ENCODE measurements at places on chromosomes 12 and 14.

DNA sequence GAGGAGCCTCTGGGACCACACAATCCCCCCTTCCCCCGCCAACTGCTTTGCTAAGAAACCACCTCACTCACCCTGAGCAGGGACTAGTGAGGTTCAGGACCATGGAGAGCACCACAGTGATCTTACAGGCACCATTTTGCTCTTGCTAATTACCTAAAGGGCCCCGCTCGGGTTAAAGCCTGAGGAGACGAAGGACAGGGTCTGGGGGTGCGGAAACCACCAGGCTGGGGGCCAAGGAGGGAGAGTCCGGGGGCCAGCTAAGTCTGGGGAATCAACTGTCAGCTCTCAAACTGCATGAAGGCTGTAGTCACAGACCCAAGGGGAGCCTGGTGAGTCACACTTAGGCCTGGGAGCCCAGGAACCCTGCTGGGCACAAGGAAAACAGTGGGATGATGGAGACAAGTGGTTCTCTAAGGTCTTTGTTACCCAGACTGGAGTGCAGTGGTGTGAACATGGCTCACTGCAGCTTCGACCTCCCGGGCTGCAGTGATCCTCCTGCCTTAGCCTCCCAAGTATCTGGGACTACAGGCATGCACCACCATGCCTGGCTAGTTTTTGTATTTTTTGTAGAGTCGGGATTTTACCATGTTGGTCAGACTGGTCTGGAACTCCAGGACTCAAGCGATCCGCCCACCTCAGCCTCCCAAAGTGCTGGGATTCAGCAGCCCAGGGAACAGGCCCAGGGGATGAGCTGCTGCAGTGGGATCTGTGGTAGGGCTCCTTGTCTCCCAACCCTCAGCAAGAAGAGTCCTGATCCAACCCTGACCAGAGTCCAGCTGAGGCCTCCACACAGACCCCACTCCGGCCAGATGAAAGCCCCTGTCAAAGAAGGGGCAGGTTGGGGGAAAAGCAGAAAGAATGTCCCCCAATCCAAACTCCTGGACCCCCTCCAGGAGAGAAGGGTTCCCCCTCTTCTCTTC, 98.8 kb downstream of the CALM1 start:
- DNase-seq, result peak; percentile 46

GRCh38 chr14:106788534-106788933, 1262.2 kb downstream of the TMEM121 start:
- DNase-seq, result no peak

DNA sequence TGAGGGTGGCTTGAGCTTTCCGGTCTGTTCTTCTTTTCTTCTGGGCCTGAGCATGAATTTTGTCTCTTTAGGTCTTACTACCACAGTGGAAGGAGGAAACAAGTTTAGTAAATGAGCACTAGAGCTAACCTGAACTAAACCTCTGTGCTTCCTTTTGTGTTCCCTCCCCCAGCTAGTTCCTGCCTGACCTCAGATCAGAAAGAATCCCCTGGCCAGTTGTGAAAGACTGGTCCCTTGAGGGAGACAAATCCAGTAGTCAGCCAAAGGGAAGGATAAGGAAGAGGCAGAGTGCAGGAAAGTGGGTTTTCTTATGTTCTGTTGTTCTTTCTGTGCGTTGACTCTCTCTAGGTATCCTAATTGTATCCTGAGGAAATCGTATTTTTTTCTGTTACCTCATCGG, 17.5 kb downstream of the ZNF664 start:
- no peak for DNase-seq

DNA sequence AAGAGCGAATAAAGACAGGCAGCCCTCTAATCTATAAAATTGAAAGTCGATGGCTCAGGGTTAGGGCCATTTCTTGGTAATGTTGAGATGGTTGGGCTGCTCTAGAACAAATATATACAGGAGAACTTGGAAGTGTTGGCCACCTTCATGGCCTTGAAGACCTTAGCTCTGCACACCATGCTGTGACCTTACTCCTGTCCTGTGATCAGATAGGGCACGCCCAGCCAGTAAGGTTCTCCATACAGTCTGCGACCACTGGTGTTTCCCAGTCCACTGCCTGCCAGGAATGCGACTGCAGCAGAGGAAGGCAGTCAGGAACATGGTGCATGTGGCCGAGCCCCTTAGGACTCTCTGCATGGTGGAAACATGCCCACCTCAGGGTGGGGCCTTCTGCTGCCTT, 73.2 kb upstream of the PSMA6 start:
- DNase-seq, result no peak

GRCh38 chr12:18368594-18368993, 107.3 kb downstream of the PIK3C2G start:
- DNase-seq, result no peak

DNA sequence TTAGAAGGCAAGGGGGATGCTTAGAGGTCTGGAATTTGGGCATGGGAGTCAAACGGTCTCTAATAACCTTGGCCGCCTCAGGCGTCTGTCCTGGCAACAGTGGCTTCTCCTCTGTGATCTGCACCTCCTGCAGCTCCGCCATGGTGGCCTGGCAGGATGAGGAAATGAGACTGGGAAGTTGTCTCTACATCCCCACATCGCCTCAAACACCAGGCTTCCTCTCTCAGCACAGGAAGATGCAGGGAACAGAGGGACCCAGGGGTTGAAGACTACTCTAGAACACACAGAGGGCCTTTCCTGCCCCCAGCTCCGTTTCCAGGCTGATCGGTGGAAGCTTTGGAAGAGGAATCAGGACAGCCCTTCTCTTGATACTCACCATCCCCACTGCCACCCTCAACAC, 1.7 kb downstream of the NDRG2 start:
- no peak for DNase-seq

DNA sequence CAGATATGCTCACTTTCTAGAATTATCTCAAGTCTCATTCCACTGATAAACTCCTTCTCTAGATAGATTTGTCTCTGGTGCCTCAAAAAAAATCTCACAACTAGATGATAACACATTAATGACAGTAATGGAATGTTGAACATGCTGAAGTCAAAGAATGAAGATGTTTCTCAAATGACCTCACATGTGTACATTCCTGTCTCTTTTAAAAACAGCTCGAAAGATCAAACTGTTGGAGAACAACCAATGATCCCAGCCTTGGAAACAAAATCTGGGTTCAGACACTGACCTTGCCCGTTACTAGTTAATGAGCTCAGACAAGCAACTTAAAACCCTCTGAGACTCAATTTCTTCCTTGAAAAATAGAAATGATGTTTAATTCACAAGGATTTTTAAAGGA, 44.7 kb upstream of the KCNJ8 start:
- DNase-seq, result peak; percentile 43

- DNase-seq, result no peak
These were observed 51.5 kb upstream of the GPATCH2L start for GRCh38 chr14:76100236-76100635.

- DNase-seq, result peak; percentile 50
These were observed 186.7 kb downstream of the EFCAB11 start for GRCh38 chr14:89767861-89768268.

DNA sequence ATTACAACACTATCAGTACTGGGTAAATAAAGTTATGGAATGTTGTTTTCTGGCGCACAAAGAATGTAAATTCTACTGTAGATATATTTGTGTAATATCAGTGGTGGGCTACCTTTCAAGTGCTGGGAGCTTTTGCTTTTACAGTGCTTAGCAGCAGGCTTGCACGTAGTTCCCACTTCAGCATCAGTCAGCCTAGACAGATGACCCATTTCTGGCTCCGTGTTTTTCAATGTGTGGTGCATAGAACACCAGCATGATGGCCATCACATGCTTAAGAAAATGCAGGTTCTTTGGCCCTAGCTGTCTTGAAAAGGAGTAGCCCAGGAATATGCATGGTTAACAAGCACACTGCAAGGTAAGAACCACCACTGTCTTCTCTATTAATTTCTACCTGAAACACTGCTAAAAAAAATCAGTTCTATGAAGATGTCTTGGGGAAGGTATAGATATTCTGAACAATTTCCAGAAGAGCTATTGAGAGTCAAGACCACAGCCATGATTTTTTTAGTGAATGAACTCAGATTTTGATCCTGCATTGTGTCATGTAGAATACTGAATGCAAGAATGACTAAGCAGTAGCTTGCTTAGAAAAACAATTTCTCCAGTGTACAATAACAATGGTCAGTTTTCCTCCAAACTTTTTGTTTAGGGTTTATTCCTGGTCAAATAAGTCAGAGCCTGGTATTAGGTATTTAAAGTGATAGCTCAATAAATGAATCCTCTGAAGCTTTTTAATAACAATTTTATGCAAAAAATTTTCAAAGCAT, 195.7 kb downstream of the AKAP6 start:
- no peak for DNase-seq

- no peak for DNase-seq
These were observed 506.9 kb downstream of the FOXG1 start for GRCh38 chr14:29273513-29273912.

DNA sequence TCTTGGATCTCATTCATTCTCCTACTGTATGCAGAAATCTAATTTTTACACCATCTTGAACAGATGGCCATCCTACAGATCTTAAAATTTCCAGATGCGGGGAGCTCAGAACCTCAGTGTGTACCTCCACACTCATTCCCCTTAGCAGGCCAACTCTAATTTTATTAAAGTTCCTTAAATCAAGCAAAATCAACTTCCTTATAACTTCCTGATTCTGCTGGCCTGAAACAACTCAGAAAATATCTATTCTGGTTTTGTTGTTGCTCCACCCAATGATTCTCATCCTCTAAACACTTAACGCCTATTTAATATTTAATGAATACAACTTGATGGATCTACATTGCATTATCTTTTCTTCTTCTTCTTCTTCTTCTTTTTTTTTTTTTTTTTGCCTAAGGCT, 3.1 kb downstream of the EMP1 start:
- DNase-seq, result no peak

GRCh38 chr14:68363843-68364767, 428.8 kb downstream of the ZFP36L1 start:
- no peak for DNase-seq

DNA sequence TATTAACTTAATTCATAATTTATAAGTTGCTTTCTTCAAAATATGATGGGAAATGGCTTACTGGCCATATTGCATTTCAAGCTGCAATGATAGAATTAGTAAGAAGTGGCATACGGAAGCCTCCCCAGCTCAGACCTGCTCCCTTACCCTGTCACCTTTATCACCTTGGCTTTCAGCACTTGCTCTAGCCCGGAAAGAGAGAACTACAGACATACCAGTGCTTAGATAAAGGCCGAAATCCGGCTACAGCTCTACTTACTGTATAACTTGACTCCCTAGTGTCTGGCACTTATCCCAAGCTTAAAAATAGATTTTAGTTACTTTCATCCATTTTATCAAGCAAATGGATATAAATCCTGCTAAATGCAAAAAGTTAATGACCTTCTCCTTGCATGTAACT, 42.5 kb downstream of the PKP2 start:
- DNase-seq, result no peak

- DNase-seq, result no peak
These were observed 25.6 kb downstream of the OTUB2 start for GRCh38 chr14:94051779-94052178.

GRCh38 chr12:81530352-81530751, 228.8 kb downstream of the PPFIA2 start:
- DNase-seq, result no peak

- no peak for DNase-seq
These were observed 220.5 kb upstream of the TBX3 start for GRCh38 chr12:114904254-114905003.

DNA sequence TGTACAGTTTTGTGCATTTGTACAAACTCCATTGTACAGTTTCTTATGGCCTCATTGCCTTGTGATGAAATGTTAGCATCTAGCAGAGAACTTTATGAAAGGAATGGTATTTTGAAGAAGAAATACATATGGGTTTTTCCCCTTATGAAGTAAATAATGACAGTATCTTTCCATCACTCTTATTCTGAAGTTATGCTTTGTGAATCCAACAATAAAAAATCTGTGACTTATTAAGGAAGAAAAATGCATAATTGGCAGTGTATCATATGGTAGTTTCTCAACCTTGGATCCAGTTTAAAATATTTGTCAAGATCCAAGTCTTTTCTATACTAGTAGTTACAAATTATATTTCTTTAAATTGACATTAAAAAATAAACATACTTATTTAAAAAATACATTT, 859.1 kb upstream of the FLRT2 start:
- DNase-seq, result no peak

DNA sequence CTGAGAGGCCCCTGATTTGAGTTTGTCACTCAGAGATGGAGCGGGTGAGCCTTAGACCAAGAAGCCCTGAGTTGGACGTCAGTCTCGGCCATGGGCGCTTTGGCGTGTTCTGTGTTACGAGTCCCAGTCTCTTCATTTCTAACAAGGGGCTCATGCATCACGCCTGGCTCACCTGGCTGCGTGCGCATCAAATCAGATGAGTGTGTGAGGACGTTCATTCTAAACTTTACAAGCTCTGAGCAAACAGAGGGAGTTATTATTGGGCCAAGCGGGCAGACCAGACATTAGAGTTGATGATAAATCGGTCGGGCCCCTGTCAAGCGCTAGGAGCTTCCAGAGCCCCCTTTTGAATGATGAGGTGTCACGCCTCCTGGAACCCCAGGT, 117.2 kb downstream of the CALM1 start:
- no peak for DNase-seq

GRCh38 chr14:86334355-86334754, 804.4 kb downstream of the FLRT2 start:
- no peak for DNase-seq

DNA sequence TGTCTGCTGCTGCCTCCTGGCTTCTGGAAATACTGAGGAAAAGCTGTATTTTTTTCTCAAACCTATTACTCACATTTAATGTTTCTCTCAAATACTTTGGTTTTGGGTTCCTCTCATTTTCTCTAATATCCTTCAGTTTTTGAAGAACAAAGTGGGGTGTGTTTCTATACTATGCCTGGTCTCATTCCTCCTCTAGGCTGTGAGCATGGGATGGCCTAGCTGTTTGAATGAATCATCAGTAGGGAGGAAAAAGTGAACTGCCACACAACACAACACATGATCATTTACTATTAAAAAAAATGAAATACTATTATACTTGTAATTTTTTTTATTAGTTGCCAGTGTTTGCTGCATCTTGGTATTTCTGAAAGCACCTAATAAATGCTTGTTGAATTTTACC, 11.3 kb upstream of the SMCO3 start:
- peak; percentile 38 for DNase-seq

DNA sequence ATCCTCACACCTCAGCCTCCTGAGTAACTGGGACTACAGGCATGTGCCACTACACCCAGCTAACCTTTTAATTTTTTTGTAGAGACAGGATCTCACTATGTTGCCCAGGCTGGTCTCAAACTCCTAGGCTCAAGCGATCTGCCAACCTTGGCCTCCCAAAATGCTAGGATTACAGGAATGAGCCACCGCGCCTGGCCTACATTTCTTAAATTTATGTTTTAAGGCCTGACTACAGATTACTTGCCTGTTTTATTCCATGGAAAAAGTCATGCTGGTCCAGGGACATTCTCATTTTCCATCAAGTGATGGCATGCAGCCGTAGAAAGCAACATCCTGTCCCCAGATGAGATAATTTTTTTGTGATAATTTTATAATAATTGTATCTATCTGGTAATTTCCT, 6.1 kb downstream of the CD9 start:
- DNase-seq, result no peak

All from bronchial epithelial cell (primary cell).